ENCODE measurements at places on chromosomes 3 and 15.

DNA sequence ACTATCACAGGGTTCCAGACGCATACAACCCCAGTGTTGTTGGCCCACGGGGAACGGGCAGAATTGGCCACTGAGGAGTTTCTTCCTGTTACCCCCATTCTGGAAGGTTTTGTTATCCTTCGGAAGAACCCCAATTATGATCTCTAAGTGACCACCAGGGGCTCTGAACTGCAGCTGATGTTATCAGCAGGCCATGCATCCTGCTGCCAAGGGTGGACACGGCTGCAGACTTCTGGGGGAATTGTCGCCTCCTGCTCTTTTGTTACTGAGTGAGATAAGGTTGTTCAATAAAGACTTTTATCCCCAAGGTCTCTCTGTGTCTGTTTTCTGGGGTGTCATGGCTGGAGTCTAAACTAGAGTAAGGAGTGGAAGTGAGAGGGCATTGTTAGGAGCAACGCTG, 5.7 kb upstream of the EIF4G1 start:
- DNase-seq: no peak

- DNase-seq: no peak
Measured at GRCh38 chr3:180102134-180102533, 65.4 kb upstream of the PEX5L start.

DNA sequence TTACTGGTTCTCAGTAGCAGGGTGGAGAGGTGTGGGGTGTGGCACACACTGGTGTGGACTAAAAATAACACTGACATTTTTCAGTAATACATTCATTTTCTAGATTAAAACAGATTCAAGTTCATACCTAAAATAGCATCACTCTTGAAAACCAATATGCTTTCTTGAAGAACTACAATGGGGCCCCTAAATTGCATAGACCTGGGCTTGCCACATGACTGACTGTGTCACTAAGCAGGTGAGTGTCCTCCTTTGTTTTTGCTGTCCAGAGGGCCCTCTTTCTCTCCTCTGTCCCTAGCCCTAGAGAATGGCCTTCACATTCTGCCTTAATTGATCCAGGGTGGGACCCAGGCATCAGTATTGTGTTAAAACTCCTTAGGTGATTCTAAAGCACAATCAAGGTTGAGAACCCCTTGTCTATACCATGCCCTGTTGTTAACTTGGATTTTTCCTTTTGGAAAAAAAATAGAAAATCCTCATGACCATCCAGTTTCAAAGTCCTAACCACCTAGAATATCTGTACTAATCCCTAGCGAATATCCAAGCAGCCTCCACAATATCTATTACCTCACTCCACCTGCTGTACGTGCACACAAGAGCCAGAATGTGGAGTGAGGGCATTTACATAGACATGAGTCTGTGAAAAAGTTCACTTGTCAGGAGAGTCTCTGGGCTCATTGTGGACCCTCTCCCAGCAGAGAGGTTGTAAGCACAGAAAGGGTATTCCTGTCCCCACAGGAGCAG, 18.7 kb upstream of the TMEM41A start:
- no peak for DNase-seq

- DNase-seq: no peak
Measured at GRCh38 chr3:13352621-13353131, 67.4 kb downstream of the NUP210 start.

- DNase-seq: no peak
Measured at GRCh38 chr3:160607826-160608225, 42.5 kb upstream of the KPNA4 start.

DNA sequence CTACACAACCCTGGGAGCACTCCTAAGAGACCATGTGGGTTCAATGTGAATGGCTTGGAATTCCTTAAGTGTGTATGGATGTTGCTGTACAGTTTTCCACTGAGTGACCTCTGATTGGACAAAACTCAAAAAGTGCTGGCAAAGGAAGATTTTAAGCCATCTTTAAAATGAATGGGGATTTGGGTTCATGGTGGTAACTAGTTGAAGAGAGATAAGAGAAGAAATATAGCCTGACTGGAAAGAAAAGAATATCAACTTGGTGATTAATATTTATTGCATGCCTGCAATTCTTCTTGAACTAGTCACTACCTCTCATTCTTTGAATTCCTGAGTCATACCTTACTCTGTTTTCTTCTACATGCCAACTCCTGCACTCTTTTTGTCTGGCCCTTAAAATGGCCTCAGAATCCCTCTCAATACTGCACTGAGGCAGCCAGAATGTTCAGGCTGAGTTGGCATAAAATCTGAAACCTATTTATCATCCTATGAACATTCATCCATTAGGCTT, 124.7 kb downstream of the RPL22L1 start:
- no peak for DNase-seq

DNA sequence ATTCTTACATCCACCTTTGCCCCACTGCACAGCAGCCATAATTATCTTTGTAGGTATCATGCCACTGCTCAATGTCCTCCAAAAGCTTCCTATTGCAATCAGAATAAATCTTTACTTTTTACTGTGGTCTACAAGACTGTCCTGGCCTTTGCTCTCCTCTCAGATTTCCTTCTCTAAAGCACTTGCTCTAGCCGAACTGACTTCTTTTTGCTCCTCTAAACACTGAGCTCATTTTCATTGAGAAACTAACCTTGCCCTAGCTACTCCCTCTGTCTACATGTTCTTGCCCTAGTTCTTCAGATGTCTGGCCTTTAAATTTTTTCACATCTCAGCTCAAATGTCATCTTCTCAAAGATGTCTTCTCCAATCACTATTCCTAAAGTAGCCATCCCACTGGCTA, 342.8 kb downstream of the TBC1D5 start:
- no peak for DNase-seq

DNA sequence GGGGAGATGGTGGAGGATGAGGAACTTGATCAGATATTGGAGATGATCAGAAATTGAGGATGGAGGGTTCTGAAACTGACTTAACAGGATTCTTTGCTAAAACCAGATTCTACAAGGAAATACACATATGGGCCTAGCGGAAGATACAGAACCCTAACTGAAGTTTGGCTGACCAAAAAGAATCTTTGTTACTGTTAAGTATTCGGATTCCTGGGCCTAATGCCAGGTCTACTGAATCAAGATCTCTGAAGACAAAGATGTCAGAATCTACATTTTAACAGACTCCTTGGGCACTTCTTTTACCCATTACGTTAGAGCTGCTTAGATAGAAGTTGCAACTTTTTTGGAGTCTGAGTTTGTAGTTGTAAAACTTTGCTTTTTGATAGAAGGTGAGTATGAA, 137.7 kb downstream of the FNDC3B start:
- DNase-seq: no peak

- no peak for DNase-seq
Measured at GRCh38 chr3:29324180-29324651, 43.3 kb downstream of the RBMS3 start.

- no peak for DNase-seq
Measured at GRCh38 chr3:98259-98654, 98.3 kb upstream of the CHL1 start.

GRCh38 chr3:149586871-149587270, 71.0 kb downstream of the WWTR1 start:
- DNase-seq: no peak

DNA sequence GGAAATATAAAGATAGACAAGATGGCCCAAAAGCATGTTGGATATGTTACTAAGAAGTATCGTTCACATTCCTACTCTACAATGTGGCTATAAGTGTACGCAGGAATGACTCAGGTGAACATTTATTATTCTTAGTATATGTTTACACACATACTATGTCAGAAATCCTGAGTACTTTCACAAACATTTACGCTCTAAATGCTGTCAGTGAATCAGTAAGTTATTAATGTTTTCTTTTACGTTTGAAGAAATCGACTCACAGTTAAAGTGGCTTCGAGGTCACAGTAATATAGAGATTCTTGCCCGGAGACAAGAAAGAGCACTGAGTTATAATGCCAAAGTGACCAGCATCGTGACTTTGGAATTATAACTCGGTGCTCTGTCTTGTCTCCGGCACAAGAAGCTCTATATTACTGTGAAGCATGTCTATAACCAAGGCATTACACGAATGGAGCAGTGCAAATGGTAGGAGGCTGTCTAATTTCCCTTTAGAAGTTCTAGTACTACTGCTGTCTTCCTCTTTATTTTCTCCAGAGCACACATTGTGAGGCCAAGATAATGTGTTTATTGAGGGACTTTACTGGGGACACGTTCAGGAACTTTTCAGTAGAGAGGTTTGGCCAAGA, 61.8 kb upstream of the P3H2 start:
- DNase-seq: no peak

DNA sequence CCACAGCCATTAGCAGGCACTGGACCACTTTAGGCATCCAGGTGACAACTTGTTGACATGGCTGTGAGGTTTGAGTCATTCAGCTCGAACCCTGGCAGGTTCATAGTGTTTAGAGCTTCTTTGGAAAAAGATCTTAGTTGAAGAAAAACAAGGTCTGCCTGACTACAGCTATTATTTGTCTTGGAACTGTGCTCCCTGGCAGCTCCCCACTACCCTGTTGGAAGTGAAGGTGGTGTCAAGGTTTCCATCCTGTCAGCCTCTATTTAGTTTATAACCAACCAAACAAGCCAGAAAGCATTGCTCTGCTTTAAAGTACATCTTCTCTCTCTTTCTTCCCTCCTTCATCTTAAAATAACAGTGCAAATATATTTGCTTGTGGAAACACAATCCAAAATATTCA, 56.8 kb downstream of the KAT2B start:
- no peak for DNase-seq

DNA sequence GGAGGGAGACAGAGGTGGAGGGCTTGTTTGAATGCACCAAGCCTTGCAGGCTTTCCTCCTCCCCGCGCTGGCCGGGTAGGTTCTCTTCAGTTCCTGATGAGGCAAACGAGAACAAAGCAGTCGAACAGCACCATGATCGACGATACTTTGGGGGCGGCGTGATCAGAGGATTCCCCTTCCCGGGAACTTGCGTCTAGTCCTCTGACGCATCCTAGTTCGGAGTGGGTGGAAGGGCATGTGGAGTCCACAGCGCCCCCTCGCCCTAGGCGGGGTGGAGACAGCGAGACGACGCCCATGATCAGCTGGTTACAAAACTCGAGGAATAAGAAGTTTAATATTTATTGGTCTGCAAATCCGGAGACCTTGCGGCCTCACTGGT, 452 bp upstream of the SV2B start:
- no peak for DNase-seq

DNA sequence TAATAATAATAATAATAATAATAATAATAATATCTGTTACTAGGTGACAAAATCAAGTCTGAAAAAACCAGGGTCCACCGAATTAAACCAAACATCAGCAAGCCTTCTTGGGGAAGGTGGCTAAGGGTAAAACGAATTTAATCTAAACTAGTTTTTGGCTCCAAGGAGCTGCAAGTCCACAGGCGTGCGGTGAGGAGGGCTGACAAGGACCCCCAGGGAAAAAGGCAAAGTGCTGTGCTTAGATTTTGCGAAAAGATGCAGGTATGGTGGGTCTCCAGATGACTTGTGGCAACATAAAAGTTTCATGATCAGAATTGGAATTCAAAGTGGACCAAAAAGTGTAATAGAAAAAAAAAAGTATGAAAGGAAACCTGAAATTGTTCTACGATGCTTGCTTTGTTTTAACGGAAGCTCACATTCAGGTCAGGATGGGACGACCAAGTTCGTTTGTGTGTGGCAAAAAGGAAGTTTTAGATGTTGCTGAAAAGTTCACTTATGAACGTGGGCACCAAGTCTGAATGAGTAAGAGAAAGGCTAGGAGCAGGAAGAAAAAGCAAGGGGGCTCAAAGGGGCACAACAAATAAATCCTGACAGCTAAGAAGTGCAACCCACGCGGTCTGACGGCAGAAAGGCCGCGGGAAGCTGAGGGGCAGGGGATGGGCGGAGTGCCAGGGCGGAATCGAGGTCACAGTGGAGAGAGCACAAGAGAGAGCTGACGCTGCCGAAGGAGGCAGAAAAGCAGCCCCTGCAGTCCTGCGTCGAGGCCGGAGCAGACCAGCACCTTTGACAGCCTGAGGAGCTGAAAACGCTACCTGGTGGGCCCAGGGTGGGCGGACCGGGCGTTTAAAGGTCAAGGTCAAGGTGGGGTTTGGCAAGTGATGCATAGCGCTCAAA, 1.1 kb downstream of the WDR82 start:
- no peak for DNase-seq

GRCh38 chr3:117567906-117568305, 858.3 kb downstream of the TUSC7 start:
- DNase-seq: no peak

DNA sequence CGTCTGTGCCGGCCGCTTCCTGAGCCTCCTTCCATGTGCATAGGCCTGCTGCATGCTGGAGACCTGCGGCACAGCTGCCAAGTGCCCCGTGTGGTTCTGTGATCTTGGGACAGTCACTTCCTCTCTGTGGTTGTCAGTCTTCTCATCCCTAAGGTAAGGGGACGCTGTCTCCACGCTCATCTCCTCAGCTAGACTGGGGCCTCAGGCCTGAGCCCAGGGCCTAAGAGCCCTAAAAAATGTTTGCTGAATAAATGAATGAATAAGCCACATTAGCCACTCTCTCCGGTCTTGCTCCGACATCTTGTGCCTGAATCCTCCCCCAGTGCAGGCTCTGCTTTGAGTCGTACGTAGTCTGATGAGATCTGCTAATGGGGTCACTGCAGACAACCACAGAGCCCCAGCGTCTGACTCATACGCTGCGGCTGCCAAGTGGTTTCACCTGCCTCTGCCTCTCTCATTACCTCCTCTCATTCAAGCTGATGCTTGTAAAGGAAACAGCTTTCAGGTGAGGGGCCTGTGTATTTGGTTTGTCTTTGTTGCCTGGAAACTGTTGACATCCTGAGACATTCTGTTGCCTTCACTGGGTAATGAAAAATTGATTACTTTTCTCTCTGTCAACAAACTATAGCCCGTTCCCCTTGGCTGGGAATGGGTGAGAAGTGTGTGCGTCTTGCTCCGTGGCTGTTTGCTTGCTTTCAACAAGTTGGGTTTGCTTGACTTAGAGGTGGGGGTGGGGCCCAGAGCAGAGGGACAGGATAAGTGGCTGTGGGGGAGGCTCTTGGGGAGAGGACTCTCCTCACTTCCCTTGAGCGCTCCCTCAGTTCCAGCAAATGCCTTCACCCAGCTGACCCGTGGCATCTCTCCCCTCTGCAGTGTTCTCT, 15.9 kb downstream of the RPLP1 start:
- DNase-seq: no peak

GRCh38 chr3:81242871-81243270, 518.6 kb downstream of the GBE1 start:
- DNase-seq: no peak

- DNase-seq: no peak
Measured at GRCh38 chr3:56960234-56960917, 100.1 kb upstream of the SPATA12 start.

GRCh38 chr3:39453134-39453533, 14.3 kb upstream of the MOBP start:
- no peak for DNase-seq

- no peak for DNase-seq
Measured at GRCh38 chr3:143998266-143998665, 26.6 kb downstream of the DIPK2A start.

- DNase-seq: no peak
Measured at GRCh38 chr15:88748081-88748480, 55.2 kb upstream of the ACAN start.

DNA sequence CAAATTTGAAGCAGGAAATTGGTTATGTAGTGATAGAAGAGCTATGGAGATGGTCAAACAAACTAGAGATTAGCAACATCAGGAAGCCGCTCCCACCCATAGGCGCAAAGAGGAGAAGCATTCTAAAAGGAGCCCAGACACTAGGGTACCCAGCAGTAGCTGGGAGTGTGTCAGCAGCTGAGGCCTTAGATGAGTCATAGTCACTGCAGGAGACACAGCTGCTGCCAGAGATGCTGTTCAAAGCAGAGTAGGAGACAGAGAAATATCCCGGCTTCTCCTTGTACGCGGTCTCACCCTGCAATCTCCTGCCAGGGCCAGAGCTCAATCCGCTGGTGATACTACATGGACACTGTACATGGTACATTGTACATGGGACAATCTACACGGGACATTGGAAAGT, 61.9 kb downstream of the VGLL3 start:
- no peak for DNase-seq

Measured in AG09319 (cell line).